ENCODE measurements at places on chromosomes 7 and 10.

DNA sequence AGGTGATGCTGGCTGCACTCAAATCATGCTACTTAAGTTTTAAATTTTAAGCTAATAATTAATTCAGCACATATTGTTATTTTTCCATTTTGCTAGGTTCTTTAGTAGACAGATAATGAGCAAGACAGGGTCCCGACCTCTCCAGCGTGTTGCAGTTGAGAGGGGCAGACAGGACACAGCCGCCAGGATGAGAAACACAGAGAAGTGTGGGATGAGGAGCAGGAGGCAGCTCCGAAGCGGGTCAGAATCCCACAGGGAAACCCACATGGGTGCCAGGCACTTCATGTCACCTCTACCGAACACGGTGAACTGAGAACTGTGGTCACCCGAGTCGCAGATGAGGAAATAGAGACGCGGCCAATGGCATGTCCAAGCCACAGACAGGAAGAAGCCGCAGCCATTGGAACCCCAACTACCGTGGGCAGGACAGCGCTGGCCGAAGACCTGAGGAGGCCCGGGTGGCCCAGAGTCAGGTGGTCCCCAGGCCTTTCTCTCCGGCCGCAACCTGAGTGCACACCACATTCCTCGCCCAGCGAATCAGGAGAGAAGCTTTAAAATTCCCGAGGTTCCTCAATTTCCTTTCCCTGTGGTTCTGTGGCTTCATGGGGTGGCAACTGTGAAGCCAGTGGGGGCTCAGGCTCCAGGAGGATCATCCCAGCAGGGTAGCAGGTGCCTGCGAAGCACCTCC is 213.0 kb downstream of the DNAJB6 start:
- no peaks in the 10 kb centered on the region for H3K36me3 ChIP-seq
- H3K4me1 ChIP-seq, result no peaks in the 10 kb centered on the region
- no peak for DNase-seq
- no peak overlapping the region for H3K4me3 ChIP-seq
- no peak overlapping the region for H3K27ac ChIP-seq

DNA sequence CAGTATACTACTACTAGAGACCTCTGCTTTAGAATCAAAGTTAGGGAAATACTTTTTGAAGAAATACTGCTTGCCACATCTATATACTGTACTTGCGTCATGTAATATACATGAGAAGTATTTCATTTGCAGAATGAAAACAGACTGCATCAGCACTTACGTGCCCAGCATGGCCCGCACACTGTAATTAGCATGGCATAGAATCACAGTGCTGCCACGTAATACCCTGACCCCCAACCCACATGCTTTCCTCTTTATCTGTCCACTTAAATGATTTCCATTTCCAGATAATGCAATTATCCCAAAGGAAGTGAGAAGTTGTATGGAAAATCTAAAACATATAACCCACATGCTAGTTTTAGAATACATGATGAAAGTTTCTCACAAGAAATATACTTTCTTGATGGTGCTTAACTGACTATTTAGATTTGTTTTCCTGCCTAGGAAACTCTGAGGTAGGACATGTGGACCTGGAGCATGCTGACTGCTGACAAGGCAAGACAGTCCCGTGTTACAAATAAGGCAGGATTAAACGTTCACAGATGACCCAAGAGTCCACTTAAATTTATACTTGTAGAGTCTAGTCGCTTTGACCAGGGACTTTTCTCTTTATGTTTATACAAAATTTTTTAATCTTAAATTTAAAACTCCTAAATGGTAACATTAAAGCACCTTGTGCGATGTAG is 12.6 kb downstream of the USP6NL start:
- H3K4me1 ChIP-seq, result peaks cover 22% of the 10 kb centered on the region
- DNase-seq, result no peak
- no peak overlapping the region for H3K4me3 ChIP-seq
- no peaks in the 10 kb centered on the region for H3K27me3 ChIP-seq

DNA sequence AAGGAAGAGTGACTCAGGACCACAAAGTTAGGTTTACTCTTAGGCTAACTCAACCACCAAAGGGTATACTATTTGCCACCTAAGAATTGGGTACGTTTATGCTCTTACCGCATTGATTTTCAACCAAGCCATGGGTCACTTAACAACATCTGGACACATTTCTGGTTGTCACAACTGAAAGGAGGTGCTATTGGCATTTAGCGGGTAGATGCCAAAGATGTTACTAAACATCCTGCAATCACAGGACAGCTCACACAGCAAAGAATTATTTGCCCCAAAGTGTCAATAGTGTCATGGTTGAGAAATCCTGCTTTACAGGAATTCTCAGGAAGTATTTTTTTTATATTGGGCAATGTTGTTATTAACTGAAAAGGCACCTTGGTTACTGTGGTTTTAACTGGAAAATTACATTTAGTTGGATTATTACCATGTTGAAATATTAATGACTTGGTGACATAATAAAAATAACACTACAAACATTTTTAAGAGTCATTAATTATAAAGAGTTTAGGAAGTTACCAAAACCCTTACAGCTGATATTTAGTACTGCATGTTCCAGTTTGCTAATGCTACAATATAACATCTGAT is 185.0 kb upstream of the TMEM196 start:
- H3K27me3 ChIP-seq, result no peaks in the 10 kb centered on the region
- peaks cover 14% of the 10 kb centered on the region for H3K4me1 ChIP-seq
- H3K4me3 ChIP-seq, result no peak overlapping the region
- H3K36me3 ChIP-seq, result no peaks in the 10 kb centered on the region
- DNase-seq, result no peak
- H3K27ac ChIP-seq, result no peak overlapping the region

- no peak for DNase-seq
- H3K27ac ChIP-seq, result no peak overlapping the region
- no peaks in the 10 kb centered on the region for H3K36me3 ChIP-seq
- no peak overlapping the region for H3K4me3 ChIP-seq
Observed at GRCh38 chr7:122790132-122790531, 87.4 kb upstream of the RNF148 start.

GRCh38 chr10:124560377-124561105 is 98.9 kb downstream of the LHPP start:
- DNase-seq, result no peak
- peak overlapping the region; percentile 77 for H3K27ac ChIP-seq
- peaks cover 8% of the 10 kb centered on the region for H3K4me1 ChIP-seq
- H3K27me3 ChIP-seq, result peaks cover 13% of the 10 kb centered on the region
- no peak overlapping the region for H3K4me3 ChIP-seq

- peaks cover 5% of the 10 kb centered on the region for H3K4me1 ChIP-seq
- H3K27me3 ChIP-seq, result peaks cover 7% of the 10 kb centered on the region
- H3K4me3 ChIP-seq, result no peak overlapping the region
Observed at GRCh38 chr7:69204943-69205342, 393.3 kb upstream of the AUTS2 start.

GRCh38 chr10:114678820-114679219 is 20.7 kb upstream of the ABLIM1 start:
- H3K4me1 ChIP-seq, result peaks cover 27% of the 10 kb centered on the region
- H3K27ac ChIP-seq, result no peak overlapping the region
- no peak for DNase-seq
- no peaks in the 10 kb centered on the region for H3K36me3 ChIP-seq

DNA sequence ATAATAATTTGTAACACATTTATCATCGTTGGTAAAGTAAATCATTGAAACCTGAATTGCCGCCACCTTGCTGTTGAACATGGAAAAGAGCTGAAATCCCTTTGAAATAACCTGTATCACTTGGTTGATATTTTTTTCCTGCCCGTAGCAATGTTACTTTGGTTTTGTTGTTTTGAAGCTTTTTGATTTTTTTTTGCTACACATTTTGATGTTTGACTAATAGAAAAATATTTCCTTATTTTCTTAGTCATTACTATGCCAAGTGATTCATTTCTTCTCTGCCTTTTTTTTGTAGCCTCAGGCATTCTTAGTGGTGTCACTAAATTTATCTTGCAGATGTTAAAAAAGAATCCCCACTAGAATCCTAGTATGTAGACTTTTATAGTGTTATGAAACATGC is 235.1 kb upstream of the MEOX2 start:
- H3K4me3 ChIP-seq, result no peak overlapping the region
- H3K27ac ChIP-seq, result no peak overlapping the region
- H3K36me3 ChIP-seq, result no peaks in the 10 kb centered on the region
- H3K4me1 ChIP-seq, result peaks cover 2% of the 10 kb centered on the region

DNA sequence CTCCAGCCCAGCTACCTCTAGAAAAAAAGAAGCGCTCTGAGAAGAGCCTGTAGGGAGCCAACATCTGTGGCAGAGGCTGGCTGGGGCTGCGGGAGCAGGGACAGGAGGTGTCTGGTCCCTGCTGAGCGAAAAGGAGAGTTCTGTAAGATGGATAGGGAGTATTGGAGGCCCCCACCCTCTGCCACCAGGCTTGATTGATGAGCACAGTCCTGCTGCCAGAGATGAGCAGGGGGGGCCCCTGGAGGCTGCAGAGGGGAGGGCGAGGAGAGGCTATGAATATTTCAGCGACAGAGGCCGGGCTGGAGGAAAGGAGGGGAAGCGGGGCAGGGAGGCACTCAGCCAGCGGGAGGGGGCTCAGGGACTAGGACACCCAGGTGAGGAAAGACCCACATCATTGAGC is 44.5 kb upstream of the HSPB1 start:
- H3K4me1 ChIP-seq, result peaks cover 12% of the 10 kb centered on the region
- H3K4me3 ChIP-seq, result peak overlapping the region; percentile 34
- H3K36me3 ChIP-seq, result no peaks in the 10 kb centered on the region
- no peak for DNase-seq

Data from mesothelial cell of epicardium (in vitro differentiated cells).